ENCODE measurements at places on chromosomes 2 and 18. TPM values are rescaled to one million over a fixed set of nuclear protein-coding genes. Genes with fewer than 3 reads are reported as not detected.

DNA sequence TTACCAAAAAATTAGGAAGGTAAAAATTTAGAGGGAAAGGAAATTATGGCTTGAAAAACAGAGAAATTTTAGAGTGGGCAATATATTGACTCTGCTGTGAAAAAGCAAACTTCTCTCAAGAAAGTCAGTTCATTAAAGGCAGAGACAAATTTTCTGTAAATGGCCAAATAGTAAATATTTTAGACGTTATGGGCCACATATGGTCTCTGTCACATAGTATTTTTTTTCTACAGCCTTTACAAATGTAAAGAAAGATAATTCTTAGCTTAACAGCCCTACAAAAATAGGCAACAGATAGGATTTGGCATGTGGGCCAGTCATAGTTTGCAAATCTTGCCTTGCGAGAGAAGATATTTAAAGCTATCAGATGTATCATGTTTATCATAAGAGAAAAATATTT is 1750.4 kb downstream of the SUCLG1 start:
- DNase-seq: no peak

DNA sequence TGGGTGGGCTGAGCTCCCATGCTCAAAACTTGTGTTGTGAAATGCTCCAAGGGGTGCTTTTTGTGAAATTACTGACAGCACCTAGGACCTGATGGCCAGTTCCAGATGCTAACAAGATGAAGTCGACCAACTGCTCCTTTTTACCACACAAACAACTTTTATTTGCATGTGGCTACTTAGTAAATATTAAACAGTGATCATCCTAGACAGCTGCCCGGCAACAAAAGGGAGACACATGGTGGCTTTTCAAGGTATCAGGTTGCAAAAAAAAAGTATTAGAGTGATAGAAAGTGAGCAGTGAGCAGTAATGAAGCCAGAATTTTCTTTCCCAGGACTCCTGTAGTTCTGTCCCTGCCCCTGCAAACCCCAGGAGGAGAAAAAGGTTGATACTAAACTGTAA is 118.5 kb downstream of the RPIA start:
- no peak for DNase-seq

DNA sequence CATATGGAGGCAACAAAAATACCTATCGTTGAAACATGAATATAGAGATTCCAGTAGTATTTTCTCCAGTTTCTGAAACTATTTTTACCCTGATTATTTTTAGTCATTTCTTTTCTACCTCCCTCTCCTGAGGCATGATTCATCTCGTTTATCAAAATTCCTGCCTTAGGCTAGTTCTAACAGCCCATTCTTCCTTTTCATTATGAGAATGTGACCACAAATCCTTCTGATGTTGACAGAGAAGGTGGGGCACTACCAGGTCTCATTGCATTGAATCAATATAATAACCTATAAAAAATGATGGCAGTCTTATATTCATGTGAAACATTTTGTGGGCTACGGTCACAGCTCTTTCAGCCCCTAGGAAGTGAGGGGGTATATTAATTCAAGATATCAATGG is 406.5 kb upstream of the UBE2E3 start:
- no peak for DNase-seq

GRCh38 chr2:22967756-22968155 is 417.2 kb upstream of the KLHL29 start:
- no peak for DNase-seq

- DNase-seq: no peak
Observed at GRCh38 chr2:227031379-227031778, 132.6 kb downstream of the COL4A4 start.

- no peak for DNase-seq
Observed at GRCh38 chr2:86069091-86069685, 36.5 kb downstream of the POLR1A start.

DNA sequence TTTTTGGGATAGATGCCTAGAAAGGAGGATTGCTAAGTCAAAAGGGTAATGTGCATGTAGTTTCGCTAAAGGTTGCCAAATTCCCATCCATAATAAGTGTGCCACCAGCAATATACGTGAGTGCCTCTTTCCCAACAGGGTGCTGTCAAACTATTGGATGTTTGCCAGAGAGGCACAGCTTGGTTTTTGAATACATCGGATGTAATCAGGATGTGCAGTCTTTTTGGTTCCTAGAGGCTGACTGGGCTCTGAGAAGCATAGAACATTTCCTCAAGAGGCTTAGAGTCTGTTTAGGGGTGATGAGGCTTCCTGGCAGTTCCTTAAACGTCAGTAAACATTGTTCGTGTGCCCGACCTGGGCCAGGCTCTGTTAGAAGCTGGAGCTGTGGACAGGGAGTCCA is 28.0 kb downstream of the AGAP1 start:
- no peak for DNase-seq

GRCh38 chr18:58464104-58464625 is 164.7 kb downstream of the ALPK2 start:
- DNase-seq: no peak

GRCh38 chr2:176852667-176853066 is 359.9 kb upstream of the HNRNPA3 start:
- DNase-seq: no peak

The SLC5A7 gene
- not detected for total RNA-seq

Data from NCI-H460 (cell line).